ENCODE measurements at places on chromosomes 5 and 9.

DNA sequence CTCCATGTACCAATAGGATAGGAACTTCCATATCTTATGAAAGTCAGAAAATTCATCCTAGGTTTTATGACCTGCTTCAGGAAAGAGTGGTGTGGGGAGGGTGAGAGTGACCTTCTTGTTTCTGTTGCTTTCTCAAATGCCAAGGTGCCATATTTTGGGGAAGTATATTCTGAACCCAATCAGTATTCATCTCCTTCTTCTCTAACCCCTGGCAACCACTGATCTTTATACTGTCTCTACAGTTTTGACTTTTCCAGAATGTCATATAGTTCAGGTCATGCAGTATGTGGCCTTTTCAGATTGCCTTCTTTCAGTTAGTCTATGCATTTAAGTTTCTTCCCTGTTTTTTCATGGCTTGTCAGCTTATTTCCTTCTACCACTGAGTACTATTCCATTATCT is 321.4 kb upstream of the SEMA6A start:
- no peak for DNase-seq

GRCh38 chr5:37722236-37723161 is 117.3 kb downstream of the GDNF start:
- no peak for DNase-seq

DNA sequence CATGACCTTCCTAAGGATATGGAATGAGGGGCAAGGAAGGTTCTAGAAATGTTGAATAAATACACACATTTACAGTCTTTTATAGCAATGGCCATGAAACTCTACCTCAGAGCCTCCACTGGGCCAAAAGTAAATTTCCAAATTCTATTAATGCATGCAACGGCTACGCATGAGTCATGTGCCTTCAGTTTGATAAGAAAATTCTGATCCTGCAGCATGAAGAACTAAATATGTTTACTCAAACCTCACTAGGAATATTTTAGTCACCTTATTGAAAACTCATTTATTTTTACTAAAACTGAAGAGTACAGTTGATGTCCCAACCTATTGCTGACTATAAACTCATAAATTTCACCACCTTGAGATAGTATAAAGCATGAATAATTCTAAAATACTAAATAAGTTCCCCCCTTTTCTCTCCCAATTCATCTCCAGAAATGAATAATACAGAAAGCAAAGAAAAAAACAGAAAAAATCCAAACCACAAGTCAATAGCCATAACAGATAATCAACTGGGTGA is 92.4 kb downstream of the GNAQ start:
- DNase-seq = no peak

DNA sequence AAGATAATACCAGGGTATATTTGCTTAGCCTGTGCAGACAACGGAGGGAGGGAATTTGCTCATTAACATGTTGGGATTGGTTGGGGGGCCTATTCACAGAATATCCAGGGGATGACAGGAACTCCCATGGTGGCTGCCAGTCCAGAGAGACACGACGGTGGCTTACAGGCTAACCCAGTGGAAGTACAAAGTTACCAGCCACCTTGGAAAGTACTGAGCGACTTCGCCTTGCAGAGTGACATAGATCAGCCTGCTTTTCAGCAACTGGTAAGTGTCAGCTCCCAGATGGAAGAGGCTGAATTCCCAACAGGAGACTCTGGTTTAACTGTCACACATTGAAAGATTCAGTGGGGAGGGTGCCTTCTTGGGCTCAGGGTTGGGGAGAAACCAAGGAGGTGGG is 7.9 kb downstream of the ISL1 start:
- DNase-seq = no peak

DNA sequence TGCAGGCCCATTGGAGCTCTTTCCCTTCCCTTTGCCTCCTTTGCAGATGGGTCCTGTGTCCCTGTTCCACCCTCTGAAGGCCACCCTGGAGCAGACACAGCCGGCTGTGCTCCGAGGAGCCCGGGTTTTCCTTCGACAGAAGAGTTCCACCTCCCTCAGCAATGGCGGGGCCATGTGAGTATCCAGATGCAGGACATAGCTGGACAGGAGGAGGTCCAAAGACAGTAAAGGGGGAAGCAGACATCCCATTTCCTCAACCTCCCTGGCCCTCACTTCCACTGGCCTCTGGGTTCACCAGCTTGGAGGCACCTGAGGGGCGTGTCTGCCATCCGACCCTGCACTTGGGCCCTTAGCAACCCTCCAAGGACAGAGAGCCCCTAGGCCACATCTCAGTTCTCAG is 237.9 kb downstream of the CACNA1B start:
- no peak for DNase-seq

- DNase-seq = no peak
Measured at GRCh38 chr5:99243111-99243510, 314.3 kb upstream of the CHD1 start.
